Kidney (tissue), 22 donors: ENCODE measurements at places on chromosomes 4 and X. TPM values are rescaled to one million over a fixed set of nuclear protein-coding genes. Genes with fewer than 3 reads are reported as not detected.

DNA sequence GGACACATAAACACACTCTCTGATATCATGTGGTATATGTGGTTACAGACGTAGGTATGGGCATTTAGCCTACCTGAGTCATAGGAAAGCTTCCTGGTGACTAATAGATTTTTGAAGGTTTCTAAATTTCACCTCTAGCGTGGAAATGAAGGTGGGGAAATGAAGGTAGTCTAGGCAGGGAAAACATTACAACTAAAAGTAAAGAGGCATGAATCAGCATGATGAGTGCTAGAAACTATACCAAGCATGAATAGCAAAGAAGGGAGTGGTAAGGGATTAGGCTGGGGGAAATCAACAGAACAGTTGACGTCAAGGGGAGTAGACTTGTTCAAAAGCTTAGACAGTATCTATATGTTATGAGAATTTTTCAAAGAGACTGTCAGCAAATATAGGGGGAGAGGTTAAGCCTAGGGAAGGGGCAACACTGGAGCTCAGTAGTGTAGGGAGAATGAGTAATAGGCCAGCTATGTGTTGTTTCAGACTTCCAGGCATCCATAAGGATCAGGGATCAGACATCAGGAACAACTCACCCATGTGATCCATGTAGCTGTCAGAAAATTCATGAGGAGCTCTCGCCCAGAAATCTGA lies 279.3 kb upstream of the DIPK2B start:
- no peak for DNase-seq

GRCh38 chrX:48909703-48910294 lies 1.6 kb downstream of the SLC35A2 start:
- no peak for DNase-seq

DNA sequence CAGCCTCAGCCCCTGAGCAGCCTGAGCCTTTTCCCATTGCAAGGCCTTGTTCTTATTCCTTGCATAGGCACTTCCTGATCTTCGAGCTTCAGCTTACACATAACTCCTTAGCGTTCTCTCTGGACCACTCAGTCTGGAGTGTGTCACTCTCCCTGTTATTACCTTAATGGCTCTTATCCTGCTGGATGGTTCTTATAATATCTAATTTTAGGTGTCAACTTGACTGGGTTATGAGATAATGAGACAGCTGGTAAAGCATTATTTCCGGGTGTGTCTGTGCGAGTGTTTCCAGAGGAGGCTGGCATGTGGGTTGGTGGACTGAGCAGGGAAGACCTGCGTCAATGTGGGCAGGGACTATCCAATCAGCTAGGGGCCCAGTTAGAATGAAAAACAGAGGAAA lies 75.7 kb downstream of the HAUS3 start:
- DNase-seq, result no peak

- DNase-seq, result no peak
These were observed 97.8 kb downstream of the DOCK11 start for GRCh38 chrX:118593407-118593806.

DNA sequence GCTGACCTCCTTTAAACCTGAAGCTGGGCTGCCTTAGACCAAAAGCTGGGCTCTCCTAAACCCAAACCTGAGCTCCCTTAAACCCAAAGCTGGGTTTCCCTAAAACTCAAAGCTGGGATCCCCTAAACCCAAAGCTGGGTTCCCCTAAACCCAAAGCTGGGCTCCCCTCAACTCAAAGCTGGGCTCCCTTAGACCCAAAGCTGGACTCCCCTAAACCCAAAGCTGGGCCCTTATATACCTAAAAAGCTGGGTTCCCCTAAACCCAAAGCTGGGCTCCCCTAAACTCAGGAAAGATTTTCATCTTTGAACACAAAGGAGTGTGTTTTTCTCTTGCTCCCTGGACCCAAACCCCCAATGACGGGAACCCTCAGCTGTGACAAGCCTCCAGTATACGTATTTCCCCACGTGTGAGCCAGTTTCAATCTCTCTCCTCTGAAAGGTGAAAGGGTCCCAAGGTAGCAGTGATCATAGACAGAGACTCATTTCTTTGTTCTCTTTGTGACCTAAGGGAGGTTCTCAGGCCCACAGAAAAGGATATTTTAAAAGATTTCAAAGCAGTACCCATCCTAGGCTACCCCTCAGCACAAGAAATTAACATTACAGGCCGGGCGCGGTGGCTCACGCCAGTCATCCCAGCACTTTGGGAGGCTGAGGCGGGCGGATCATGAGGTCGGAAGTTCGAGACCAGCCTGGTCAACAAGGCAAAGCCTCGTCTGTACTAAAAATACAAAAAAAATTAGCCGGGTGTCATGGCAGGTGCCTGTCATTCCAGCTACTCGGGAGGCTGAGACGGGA lies 31.3 kb upstream of the ASMTL start:
- no peak for DNase-seq

Gene DRP2
- total RNA-seq, result 0.16 TPM

Gene IDUA
- total RNA-seq, result 58.5 TPM

Gene MAOA
- 227 TPM for total RNA-seq

Gene CYP2U1
- 5.9 TPM for total RNA-seq
